ENCODE measurements at places on chromosomes 12 and 14. TPM values are rescaled to one million over a fixed set of nuclear protein-coding genes. Genes with fewer than 3 reads are reported as not detected.

Gene ANAPC7
- 99.3 TPM for total RNA-seq

Gene EML1
- total RNA-seq: 18.1 TPM

Gene ESPL1
- 56.5 TPM for total RNA-seq

Gene CLEC4D
- not detected for total RNA-seq

Gene IL22
- total RNA-seq: not detected

Gene PRIMA1
- 3.3 TPM for total RNA-seq

Gene BCL11B
- 6.7 TPM for total RNA-seq

Gene AHNAK2
- 2.6 TPM for total RNA-seq

Gene MGST1
- total RNA-seq: 354 TPM

- H3K27me3 ChIP-seq: no peaks in the 10 kb centered on the region
- DNase-seq: no peak
- H3K36me3 ChIP-seq: no peaks in the 10 kb centered on the region
- H3K4me3 ChIP-seq: no peak overlapping the region
- no peak overlapping the region for H3K27ac ChIP-seq
These were observed 29.5 kb upstream of the MED13L start for GRCh38 chr12:116306968-116307367.

DNA sequence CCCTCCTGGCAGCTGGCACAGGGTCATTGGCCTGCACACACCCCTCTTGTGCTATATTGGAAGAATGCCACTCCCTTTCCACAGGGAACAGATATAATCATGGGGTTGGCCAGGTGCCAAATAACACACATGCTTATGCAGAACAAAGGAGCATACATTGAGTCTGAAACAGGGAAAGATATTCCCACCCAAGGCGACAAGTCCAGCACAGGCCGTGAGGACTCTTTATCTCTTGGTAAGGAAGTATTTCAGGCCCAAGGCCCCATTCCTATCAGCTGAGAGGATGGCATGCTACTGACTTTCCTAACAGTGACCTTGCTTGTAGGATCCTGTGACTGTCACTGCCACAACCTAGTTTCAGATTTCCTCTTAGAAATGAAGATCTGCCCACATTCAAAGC is 59.0 kb upstream of the STXBP6 start:
- no peak for DNase-seq
- H3K4me1 ChIP-seq: no peaks in the 10 kb centered on the region
- H3K27me3 ChIP-seq: no peaks in the 10 kb centered on the region
- no peak overlapping the region for H3K4me3 ChIP-seq
- H3K36me3 ChIP-seq: no peaks in the 10 kb centered on the region

DNA sequence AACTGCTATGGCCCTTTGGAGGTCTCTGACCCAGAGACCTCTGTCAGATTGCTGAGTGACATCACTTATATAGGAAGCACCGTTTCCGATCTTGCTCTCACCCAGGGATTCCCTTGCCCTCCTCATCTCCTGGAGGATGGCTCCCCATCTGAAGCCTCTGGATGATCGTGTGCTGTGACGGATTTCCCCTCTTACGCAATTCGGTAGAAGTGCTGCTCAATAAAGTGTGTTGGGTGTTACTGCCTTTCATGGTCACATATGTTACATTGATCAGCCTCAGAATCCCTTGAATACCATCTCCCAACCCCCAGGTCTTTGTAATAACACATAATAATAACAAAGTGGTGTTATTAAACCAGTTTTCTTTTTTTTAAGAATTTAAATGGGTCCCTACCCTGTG is 107.3 kb upstream of the CLEC14A start:
- no peak overlapping the region for H3K27ac ChIP-seq
- no peaks in the 10 kb centered on the region for H3K36me3 ChIP-seq
- no peaks in the 10 kb centered on the region for H3K4me1 ChIP-seq
- no peak overlapping the region for H3K4me3 ChIP-seq
- no peaks in the 10 kb centered on the region for H3K27me3 ChIP-seq

DNA sequence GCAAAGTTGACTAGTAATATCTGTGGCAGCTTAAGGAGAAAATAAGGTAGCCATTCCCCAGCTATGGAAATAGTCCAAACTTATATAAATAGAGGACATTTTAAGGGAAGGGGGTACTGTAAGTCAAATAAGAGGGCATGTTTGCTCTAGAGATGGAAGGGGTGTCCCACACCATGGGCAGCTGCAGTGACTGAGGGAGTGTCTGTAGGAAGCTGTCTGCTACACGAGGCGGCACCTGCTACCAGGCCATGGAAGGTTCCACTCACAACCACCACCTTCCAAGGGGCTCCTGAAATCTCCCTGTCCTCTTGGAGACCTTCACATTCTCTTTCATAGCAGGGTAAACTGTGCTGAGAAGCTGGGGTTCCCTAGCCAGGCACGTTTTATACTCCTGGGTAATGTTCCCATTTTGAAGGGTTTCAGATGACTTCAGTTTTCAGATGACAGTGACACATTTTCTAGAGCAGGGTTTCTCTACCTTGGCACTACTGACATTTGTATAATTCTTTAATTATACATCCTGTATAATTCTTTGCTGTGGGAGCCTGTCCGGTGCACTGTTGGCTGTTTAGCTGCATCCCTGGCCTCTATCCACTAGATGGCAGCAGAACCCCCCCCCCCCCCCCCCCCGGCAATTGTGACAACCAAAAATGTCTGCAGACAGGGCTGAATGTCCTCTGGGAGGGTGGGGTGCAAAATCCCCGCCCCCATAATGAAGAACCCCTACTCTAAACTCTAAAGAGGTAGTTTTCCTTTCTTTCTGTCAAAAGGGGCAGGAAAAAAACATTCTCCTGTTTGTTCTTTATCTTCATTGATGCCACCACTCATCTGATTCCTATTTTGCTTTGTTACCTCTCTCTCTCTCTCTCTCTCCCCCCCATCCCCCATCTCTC is 11.6 kb upstream of the SMCO2 start:
- H3K27ac ChIP-seq: no peak overlapping the region
- no peaks in the 10 kb centered on the region for H3K4me1 ChIP-seq
- H3K36me3 ChIP-seq: no peaks in the 10 kb centered on the region
- no peak overlapping the region for H3K4me3 ChIP-seq

GRCh38 chr14:73945159-73945670 is 4.7 kb downstream of the FAM161B start:
- H3K36me3 ChIP-seq: no peaks in the 10 kb centered on the region
- H3K4me1 ChIP-seq: no peaks in the 10 kb centered on the region
- DNase-seq: no peak

DNA sequence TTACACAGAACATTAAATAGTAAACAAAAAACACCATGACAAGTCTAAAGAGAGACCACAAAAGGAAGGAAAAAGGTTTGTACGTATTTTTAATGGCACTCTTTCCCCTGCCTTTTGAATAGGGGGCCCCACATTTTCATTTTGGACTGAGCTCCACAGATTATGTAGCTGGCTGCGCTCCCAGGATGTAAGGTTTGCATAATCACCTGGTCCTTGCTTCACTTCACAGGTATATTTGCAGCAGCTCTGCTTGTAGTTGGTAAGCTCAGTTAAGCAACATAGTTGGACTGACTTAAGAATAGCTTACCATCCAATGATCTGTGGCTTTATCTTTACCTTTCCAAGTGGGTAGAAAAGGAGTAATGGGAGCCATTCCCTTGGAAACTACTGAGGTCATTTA is 454.7 kb downstream of the APAF1 start:
- H3K27me3 ChIP-seq: no peaks in the 10 kb centered on the region
- no peaks in the 10 kb centered on the region for H3K4me1 ChIP-seq
- no peak overlapping the region for H3K27ac ChIP-seq
- H3K4me3 ChIP-seq: no peak overlapping the region
- H3K36me3 ChIP-seq: no peaks in the 10 kb centered on the region
- no peak for DNase-seq

DNA sequence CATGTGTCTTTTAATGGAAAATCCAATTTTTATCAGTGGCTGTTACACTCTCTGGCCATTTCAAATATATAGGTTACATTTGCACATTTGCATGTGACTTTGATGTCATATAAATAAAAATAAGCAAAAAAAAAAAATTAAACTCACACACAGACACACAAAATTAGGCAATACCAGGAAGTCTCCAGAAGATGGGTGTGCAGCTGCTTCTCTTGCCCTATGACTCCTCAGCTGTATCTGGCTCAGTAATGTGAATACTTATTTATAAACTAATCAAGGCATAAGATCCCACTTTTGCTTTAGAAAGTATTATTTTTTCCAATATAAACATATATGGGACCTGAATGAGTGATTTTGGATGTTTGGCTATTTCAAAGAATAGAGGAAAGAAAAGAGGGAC is 461.1 kb downstream of the LRIG3 start:
- no peaks in the 10 kb centered on the region for H3K36me3 ChIP-seq
- H3K4me1 ChIP-seq: no peaks in the 10 kb centered on the region
- DNase-seq: no peak
- no peaks in the 10 kb centered on the region for H3K27me3 ChIP-seq
- H3K4me3 ChIP-seq: no peak overlapping the region

- no peaks in the 10 kb centered on the region for H3K4me1 ChIP-seq
These were observed 31.0 kb downstream of the JAG2 start for GRCh38 chr14:105137481-105138020.

GRCh38 chr12:116226026-116226425 is 51.5 kb downstream of the MED13L start:
- no peaks in the 10 kb centered on the region for H3K4me1 ChIP-seq
- no peak overlapping the region for H3K27ac ChIP-seq
- no peaks in the 10 kb centered on the region for H3K36me3 ChIP-seq
- H3K27me3 ChIP-seq: no peaks in the 10 kb centered on the region
- no peak for DNase-seq
- no peak overlapping the region for H3K4me3 ChIP-seq

DNA sequence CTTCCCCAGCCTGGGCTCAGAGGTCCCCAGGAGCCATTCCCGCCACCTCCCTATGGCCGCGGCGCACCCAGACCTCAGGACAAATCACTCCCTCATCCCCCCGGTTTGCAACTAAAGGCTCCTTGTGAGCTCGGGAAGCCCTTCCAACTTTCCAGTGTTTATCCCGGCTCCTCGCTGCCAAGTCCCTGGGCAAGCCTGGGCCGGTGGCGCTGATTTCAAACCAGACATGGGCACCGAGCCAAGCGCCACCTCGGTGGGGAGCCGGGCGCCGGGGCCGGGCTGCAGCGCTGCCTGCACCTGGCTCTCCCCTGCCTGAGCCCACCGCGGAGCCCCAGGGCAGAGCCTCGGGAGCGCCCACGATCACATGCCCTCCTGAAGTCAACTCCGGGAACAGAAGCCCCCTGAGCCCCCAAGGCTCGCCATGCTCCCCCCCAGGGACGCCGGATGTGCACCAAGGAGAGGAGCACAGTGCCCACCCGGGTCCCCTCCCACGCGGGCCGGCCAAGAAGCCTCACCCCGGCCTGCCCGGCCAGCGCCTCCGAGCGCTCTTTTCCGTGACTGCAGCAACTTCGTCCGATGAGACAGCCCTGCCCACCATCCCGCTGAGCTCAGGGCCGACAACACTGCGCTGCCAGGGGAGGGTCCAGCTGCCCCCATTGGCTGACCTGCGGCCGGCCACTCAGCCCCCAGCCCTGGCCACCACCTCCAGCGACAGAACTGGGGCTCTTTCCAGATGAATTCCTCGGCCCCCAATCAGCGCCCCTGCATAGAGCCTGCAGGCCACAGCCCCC is 50.0 kb downstream of the NCOR2 start:
- H3K27me3 ChIP-seq: no peaks in the 10 kb centered on the region
- no peak for DNase-seq
- peaks cover 20% of the 10 kb centered on the region for H3K4me1 ChIP-seq
- no peaks in the 10 kb centered on the region for H3K36me3 ChIP-seq

DNA sequence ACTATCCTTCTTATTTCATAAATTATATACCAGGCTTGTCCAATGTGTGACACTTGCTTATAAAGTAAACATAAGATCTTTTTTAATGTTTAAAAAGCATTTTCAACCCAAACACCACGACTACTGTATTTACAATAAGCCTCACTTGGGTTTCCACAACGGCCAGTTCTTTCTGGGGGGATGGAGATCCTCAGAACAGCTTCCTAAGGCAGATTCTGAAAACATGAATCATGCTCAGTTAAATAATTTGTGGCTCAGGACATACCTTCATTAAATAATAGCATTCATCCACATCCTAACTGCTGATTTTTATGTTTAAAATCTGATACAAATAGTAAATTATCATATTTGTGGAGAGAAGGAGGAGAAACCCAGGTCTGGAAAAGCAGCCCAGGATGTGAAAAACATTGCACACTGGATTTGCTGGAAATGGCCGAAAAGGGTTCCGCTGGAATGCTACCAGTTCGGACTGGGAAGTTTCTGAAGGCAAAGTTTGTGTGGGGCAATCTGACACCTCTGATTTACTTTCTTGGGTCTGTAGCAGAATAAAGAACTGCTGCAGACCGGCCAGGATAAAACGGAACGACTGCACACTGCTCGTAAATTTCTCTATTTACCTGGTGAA is 597 bp downstream of the GLT8D2 start:
- H3K27ac ChIP-seq: no peak overlapping the region
- no peaks in the 10 kb centered on the region for H3K36me3 ChIP-seq
- peaks cover 24% of the 10 kb centered on the region for H3K27me3 ChIP-seq
- peaks cover 14% of the 10 kb centered on the region for H3K4me1 ChIP-seq
- DNase-seq: no peak

DNA sequence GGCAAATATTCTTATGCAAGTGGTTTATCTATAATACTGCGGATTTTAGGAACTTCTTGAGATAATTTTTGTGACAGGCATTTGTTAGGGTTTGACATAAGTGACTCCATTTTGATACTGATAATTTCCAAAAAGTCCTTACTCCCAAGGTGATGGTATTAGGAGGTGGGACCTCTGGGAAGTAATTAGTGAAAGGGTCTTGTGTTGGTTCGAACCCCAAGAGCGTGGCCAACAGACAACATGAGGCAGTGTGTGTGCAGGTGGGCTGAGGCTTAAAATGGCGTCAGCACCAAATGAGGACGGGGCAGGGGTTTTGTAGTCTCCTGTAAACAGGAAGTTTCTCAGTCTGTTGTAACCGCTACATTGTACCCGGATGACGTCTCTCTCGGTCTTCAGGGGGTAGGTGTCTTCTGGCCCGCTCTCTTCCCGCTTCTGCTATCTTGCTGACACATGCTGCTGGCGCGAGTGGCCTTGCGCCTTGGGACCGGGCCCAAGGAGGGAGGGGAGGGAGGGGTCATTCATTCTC is 1.7 kb upstream of the C12orf43 start:
- no peak for DNase-seq
- no peak overlapping the region for H3K4me3 ChIP-seq
- H3K36me3 ChIP-seq: no peaks in the 10 kb centered on the region
- H3K4me1 ChIP-seq: peaks cover 9% of the 10 kb centered on the region

DNA sequence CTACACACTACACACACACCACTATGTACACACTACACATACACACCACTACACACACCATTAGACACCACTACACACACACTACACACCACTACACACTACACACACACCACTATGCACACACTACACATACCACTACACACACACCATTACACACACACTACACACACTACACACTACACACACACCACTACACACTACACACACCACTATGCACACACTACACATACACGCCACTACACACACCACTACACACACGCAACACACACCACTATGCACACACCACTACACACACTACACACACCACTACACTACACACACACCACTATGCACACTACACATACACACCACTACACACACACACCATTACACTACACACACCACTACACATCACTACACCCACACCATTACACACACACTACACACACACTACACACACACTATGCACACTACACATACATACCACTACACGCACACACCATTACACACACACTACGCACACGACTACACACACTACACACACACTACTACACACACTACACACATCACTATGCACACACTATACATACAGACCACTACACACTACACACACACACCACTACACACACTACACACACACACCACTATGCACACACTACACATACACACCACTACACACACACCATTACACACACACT is 13.6 kb downstream of the NOC4L start:
- H3K27me3 ChIP-seq: no peaks in the 10 kb centered on the region
- no peaks in the 10 kb centered on the region for H3K4me1 ChIP-seq
- no peak overlapping the region for H3K4me3 ChIP-seq
- no peaks in the 10 kb centered on the region for H3K36me3 ChIP-seq
- H3K27ac ChIP-seq: no peak overlapping the region
- no peak for DNase-seq
